ENCODE measurements at places on chromosomes 11 and 22.

DNA sequence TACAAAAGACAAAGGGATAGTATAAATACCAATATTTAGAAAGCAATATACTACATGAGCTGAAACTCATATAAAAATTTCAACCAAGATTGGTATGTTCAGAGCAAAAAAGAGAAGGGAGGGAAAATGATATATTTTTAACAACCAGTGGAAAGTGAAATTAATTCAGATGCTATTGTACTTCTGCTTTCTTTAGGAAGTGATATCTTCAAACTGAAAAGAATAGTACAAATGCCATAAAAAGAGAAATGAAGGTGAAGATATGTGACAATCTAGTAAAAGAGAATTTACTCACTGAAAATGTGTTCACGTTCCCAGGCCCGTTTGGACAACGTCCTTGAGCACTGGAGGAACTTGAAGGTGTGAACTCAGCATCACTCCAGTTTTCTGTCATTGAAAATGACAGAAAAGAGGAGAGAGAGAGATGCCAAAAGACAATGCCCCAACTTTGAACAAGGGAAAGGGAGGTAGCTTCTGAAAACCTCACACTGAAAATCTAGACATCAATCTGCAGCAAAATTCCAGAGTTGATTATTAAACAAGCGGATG lies 47.5 kb downstream of the SC5D start:
- no peak for DNase-seq

GRCh38 chr11:122440811-122441665 lies 214.5 kb upstream of the UBASH3B start:
- DNase-seq: no peak

DNA sequence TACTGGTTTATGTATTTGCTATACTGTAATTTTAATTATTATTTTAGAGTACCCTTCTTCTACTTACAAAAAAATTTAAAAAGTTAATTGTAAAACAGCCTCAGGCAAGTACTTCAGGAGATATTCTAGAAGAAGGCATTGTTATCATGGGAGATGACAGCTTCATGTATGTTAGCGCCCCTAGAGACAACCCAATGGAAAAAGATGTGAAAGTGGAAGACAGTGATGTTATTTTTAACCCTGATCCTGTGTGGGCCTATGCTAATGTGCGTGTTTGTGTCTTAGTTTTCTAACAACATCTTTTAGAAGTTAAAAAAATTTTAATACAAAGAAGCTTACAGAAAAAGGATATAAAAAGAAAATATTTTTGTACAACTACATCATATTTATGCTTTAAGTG lies 205.0 kb downstream of the FAM76B start:
- no peak for DNase-seq

GRCh38 chr11:59866397-59866796 lies at the start of gene TCN1:
TCN1 (minus strand) TSS chr11:59866487; CDS start chr11:59866470, 17 bp downstream.
- DNase-seq: no peak

- no peak for DNase-seq
These were observed 13.2 kb downstream of the CD6 start for GRCh38 chr11:60984636-60985035.

GRCh38 chr11:61635787-61636186 lies 44.4 kb upstream of the DAGLA start:
- no peak for DNase-seq

DNA sequence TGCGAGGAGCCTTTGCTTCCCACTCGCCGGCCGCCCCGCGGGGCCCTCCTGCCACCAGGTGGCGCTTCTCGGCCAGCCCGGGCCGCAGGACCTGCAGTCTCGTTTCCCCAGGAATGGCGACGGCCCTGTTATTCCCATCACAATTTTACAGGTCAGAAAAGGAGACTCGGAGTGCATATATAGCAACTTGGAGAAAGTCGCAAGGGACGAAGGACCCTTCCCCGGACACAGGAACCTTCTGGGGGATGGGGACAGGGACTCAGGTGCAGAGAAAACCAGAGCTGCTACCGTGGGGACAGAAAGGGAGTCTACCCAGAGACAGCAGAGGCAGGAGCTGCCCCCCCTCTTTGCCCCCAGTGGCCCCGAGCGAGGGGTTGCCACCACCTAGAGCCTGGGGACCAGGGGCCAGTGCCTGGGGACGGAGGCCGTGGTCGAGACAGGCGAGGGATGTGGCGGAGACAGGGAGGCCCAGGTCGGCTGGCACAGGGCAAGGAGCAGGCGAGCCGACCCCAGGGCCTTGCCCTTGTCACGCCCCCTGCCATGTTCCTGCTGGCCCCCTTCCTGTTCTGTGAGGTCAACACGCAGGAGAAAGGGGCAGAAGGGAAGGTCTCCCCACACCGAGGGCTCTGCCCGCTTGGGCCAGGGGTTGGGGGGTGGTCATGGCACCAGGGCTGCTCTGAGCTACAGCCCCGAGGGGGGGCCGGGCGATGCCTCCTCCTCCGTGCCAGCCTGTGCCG lies 3.5 kb upstream of the KRTAP5-6 start:
- peak; percentile 40 for DNase-seq

GRCh38 chr22:43996981-43997265 lies 27.2 kb upstream of the PARVB start:
- no peak for DNase-seq

DNA sequence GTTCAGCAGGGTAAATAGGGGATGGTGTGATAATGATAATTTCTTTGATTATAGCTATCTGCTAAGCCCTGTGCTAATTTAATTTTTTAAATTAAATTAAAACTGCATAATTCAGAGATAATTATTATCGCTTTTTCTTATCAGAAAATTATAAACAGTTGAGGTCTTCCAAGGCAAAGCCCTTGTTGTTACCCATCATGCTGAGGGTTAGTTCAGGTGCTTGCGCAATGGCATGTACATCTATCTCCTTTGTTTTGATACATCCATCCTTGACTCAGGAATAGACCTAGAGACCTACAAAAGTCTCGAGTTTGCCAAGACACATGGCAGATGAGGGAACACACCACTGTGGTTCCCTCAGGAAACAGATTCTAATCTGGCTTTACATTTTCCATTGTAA lies 737.6 kb downstream of the DLG2 start:
- no peak for DNase-seq

- no peak for DNase-seq
These were observed 107.7 kb downstream of the CTTN start for GRCh38 chr11:70505761-70506657.

GRCh38 chr11:12404436-12404835 lies 27.1 kb downstream of the PARVA start:
- no peak for DNase-seq

DNA sequence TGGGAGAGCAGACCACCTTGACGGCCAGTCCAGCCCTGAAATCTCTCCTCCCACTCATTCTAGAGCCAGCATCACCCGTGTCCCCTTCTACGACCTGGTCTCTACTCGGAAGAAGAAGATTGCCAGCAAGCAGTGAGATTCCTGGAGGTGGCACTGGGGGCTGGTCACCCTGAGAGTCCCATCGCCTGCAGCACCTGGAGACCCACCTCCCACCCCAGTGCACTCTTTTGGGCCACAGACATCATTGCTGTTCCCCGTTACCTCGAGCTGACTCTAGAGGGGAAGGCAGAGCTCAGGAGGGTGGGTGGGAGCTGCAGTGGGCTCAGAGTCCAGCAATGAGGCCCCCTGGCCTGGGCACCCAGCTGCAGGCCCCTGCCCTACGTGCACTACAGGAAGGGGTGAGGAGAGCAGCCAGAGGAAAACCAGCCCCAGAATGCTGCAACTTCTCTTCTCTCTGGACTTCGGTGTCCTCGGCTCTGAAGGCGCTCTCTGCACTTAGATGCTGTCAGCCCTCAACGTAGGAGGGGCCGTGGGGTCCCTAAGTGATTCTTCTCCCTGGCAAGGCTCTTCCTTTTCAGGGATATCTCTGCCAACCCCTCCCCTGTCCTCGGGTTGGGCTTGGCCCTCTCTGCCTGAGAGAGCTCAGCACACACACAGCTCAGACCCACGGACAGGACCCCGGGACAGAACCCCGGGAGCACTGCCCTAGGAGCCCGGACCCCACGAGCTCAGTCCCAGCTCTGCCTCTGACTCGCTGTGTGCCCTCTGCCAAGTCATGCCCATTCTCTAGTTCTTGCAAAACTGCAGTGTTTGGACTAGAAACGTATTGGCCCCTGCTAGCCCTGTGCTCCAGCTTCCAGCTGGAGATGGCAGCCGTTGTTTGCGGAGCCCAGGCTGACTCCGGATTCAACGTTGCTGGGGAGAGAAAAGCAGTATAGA lies 31.3 kb downstream of the CYTH4 start:
- no peak for DNase-seq

DNA sequence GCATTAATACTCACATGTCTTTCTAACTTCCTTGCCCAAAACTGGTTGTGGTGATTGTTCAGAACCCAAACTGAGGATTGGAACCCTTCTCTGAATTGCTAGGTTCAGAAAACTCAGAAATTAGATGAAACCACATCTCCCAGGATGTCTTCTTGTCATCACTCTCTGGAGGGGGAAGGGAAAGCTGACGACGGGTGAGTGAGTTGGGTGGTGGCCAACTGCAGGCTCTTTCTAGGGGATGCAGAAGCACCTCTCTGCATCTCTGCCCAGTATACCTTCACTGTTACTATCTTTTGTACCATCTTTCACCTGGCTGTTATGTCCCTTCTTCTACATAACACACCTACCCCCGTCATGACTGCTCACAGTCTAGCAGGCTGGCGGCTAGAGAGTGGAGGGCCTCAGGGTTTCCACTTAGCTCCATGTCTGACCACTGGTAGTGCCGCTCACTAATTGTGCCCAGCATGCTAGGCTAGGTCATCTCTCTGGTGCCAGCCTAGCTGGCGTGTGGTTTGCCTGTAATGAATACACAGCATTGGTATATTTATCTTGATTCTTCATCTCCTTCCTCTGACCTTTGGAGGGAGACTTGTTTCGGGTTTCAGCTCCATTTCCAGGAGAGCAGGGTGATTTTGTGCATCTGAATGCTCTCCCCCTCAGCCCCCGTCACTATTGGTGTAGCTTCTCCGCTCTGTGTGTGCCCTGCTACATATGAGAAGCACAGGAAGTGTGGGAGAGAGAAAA lies 7.3 kb downstream of the GRAMD1B start:
- no peak for DNase-seq

DNA sequence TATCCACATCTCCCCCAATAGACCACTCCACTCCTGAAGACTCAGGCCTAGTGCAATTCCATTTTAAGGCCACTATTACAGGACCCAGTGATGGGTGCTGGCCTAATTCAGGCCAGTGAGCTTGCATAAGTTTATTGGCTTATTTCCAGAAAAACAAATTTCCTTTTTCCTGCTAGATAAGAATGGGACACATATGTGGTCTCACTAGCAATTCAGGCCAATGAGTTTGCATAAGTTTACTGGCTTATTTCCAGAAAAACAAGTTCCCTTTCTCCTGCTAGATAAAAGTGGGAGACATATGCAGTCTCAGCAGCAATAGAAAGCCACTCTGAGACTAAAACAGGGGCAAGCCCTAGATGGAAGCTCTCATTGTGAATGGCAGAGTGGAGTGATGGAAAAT lies 22.4 kb downstream of the ADM start:
- no peak for DNase-seq

DNA sequence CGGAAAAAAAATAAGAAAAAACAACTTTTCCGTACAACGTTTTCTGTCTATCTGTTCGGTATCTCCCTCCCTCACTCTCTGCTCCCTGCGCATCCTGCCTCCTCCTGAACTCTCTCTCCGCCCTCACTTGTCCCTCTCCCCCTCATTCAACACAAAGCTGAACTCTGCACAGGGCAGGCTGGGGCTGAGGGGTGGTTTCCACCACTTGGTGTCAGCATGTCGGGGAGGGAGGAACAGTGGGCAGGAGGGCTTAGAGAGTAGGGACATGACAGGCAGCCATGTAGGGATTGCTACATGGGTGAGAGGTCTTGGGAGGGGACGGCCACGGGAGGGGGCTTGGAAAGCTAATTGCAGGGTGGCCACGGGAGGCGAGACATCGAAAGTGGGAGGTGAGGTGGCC lies 17.6 kb downstream of the SLC22A12 start:
- no peak for DNase-seq

- no peak for DNase-seq
These were observed 63.7 kb downstream of the ETS1 start for GRCh38 chr11:128523641-128524040.

GRCh38 chr22:21044931-21045584 lies 688 bp upstream of the LRRC74B start:
- no peak for DNase-seq

DNA sequence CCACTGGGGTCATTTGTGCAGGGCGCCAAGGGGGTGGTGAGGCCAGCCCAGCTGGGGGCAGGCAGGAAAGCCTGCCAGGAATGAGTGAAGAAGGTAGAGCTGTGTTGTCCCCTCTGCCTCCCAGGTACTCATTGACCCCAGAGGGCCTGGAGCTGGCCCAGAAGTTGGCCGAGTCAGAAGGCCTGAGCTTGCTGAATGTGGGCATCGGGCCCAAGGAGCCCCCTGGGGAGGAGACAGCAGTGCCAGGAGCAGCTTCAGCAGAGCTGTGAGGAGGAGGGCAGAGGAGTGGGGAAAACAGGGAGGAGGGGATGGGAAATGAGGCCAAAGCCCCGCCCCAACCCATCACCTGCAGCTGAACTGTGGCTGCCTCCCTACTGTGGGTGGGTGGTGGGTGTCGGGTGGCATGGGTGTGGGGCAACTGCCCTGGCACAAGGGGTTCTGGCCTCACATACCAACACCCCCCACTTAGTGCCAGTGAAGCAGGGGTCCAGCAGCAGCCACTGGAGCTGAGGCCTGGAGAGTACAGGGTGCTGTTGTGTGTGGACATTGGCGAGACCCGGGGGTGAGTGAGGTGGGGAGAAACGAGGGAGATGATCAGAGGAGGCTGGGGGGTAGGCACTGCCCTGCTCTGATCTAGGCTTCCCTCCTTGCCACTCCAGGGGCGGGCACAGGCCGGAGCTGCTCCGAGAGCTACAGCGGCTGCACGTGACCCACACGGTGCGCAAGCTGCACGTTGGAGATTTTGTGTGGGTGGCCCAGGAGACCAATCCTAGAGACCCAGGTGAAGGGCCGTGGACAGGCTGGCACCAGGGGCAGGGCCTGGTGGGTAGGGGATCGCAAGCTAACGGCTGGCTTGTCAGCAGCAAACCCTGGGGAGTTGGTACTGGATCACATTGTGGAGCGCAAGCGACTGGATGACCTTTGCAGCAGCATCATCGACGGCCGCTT lies 3.0 kb downstream of the MUS81 start:
- DNase-seq: no peak

GRCh38 chr22:50305923-50306566 lies 1.4 kb downstream of the PLXNB2 start:
- DNase-seq: no peak

DNA sequence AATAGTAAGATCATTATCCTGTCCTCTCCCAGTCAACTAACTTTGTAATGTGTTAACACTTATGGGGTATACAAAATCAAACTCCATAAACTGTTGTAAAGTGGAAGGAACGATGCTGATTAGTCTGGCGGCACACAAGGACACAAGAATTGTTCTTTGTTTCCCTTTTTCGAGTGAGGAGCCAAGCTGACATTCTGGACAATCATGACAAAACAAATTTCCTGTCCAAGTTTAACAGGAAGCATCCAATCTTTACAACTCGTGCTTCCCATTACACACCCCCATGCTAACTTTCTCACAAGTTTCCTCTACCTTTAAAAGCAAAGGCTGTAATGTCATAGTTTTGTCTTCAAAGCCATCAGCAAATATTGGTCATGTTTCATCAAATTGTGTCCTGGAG lies 20.4 kb upstream of the LDLRAD3 start:
- DNase-seq: no peak

- DNase-seq: no peak
These were observed 14.0 kb upstream of the SESN3 start for GRCh38 chr11:95245038-95245437.

GRCh38 chr22:42270176-42270509 lies 310 bp downstream of the TCF20 start:
- DNase-seq: no peak

GRCh38 chr11:79221444-79222130 lies 219.2 kb downstream of the TENM4 start:
- DNase-seq: no peak

- no peak for DNase-seq
These were observed 87.8 kb upstream of the DRD2 start for GRCh38 chr11:113562981-113563461.

Data from stimulated activated CD4-positive, alpha-beta T cell treated with anti-CD3 and anti-CD28 coated beads, Interleukin-1b, Interleukin-23, amount 100 ng/mL, for 1 hour (primary cell).